ENCODE measurements at places on chromosomes 4 and X.

DNA sequence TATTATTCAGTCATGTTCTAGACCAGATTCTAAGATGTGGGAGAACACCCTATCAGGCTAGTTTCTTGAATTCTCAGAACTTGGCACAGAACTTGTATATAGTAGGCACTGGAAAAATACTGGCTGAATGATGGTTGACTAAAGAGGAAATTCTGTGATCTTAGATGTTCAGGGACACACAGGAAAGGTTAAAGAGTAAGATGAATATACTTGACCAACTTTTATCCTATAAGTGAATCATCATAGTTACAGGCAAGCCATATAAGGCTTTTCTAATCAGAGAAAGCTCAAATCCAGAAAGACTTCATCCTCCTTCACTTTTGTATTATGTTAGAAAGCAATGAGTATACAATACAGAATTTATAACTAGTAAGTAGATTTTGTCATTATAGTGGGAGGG lies 53.8 kb downstream of the SEPTIN11 start:
- DNase-seq = no peak

DNA sequence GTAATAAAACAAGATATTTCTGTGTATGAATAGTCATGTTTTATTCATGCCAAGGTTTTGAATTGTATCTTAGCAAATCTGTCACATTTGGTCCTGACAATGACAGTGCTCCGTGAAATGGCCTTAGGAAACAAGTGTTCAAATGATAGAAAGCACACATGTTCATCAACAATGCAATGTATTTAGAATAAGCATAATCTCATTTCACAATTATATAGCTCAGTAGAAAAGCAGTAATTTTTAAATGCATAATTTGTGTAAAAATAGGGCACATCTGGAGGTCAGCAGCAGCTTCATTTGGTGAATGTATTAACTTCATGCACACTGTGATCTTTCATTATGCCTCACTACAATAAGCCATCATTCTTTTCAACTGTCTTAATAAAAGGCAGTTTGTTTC lies 380.4 kb downstream of the GPM6A start:
- no peak for DNase-seq

DNA sequence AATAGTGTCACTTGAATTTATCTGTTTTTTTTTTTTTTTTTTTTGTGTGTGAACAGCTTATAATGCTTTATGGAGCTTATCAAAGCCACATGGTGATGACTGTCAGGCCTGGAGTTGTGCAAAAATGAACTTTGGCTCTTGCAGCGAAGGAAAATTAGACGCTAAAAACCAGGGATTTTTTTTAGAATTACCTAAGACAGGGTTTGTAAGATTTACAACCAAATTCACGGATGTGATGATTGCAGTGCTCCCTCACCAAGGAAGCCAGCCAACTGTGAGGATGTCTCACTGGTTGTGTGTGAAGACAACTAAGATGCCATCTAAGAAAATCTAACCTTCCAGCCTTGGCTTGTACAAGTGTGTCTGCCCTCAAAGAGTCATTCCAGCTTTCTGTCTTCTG lies 127.1 kb upstream of the SLC4A4 start:
- no peak for DNase-seq

- DNase-seq = no peak
These were observed 107.2 kb downstream of the ATP11C start for GRCh38 chrX:139825618-139826017.

- DNase-seq = no peak
These were observed 125.2 kb downstream of the NHS start for GRCh38 chrX:17500145-17500579.
